ENCODE measurements at places on chromosomes 7 and 10.

DNA sequence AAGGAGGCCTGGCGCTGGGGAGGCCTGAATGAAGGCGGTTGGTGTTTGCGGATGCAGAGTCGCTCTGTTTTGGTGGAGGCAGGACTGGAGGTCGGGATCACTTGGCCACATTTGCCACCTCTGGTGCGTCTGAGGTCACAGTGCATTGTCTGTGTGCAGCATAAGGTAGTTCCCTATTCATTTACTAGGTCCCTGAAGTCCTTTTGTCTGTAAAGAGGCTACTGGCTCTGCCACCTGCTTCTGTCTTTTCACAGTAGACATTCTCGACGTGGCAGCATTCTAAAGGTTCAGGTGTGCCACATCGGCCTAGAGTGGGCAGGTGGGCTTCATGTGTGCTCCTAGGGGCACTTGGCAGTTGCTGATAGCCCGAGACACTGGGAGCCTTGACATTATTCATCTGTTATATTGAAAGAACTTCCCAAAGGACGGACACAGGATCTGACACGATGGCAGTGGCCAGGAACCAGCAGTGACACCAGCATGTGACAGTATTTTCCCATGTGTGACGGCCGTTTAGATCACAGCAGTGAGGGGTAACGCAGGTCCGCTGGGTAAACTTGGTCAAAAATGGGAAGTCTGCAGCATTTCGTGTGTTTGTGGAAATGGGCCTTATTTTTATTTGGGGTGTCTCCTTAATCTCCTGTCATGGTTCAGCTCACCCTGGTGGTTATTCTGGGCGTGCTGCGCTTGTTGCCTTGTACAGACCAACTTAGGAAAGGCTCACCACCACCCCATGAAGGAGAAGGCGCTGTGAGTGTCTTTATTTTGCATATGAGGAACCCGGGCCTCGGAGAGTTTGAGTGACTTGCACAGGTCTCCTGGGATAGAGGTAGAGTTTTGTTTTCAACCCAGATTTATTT, 5.9 kb downstream of the MGMT start:
- DNase-seq = no peak

- no peak for DNase-seq
Observed at GRCh38 chr10:131109291-131109690, 202.2 kb downstream of the TCERG1L start.

DNA sequence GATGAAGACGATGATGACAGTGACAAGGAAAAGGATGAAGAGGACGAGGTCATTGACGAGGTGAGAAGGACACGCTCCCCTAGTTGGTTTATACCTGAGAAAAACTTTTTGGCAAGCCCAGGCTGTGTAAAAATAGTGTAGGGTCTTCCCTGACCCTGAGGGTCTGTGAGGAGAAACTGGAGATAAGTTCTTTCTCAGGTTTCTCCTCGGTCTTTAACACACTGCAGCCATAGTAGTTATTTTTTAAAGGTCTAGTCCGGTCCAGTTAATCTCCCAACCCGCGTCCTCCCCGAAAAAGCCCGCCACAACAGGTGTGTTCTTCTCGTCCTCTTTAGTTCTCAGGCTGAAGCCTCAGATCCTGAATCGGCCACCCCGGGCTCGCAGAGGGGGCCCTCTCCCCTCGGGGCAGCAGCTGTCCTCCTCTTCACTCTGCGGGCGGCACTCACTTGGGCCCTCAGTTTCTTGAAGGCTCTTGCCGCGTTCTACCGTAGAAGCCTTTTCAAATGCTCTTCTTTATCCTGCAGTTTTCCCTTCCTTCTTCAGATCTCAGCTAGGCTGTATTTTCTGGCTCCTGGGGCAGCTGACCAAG, 411 bp downstream of the BCCIP start:
- DNase-seq = peak; percentile 6

DNA sequence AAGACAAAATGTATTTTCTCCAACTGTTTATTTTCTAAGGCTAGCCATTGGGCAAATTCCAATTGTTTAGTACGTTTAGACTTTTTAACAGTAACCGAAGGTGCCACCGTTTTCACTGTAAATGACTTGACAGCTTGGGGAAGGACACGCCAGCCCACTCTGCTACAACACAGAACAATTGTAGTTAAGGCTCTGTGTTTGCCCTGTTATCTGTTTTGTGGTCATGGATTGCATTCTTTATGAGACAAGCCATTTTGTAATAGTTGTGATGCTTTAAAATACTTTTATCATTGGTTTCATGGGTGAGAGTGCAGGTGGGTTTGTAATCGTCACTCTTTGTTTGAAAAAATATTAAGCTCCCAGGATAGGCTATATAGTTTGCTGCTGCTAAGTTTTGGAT, 6.6 kb upstream of the PITRM1 start:
- DNase-seq = no peak

- DNase-seq = no peak
Observed at GRCh38 chr7:2244404-2244995, 2.5 kb downstream of the NUDT1 start.

Data from M059J (cell line).